Smooth muscle cell of the pulmonary artery (primary cell): ENCODE measurements at places on chromosomes 4 and X. TPM values are rescaled to one million over a fixed set of nuclear protein-coding genes. Genes with fewer than 3 reads are reported as not detected.

ALB gene
- not detected in 2 replicates for total RNA-seq

CT45A10 gene
- total RNA-seq: not detected in 2 replicates

ABLIM2 gene
- 0.98 and 2.7 TPM in 2 replicates for total RNA-seq

STK32B gene
- 0.69 and 3.2 TPM in 2 replicates for total RNA-seq

CHRDL1 gene
- total RNA-seq: 0.03 and 17.1 TPM in 2 replicates

CXorf58 gene
- not detected in 2 replicates for total RNA-seq

FGFR3 gene
- 0.20 and 0.59 TPM in 2 replicates for total RNA-seq

DDIT4L gene
- total RNA-seq: 5.0 and 17.8 TPM in 2 replicates

NIPAL1 gene
- 0.46 and 2.0 TPM in 2 replicates for total RNA-seq

TRPC3 gene
- total RNA-seq: 0.03 and 0.78 TPM in 2 replicates

KLF8 gene
- total RNA-seq: 2.2 and 4.9 TPM in 2 replicates

TCEAL5 gene
- total RNA-seq: not detected in 2 replicates

AGA gene
- total RNA-seq: 40.5 and 64.3 TPM in 2 replicates

GRPR gene
- 0.07 TPM in 1 of 2 replicates, not detected in the other for total RNA-seq
